Anterior cingulate cortex (tissue), 58 donors: ENCODE measurements at places on chromosomes 13 and 19.

DNA sequence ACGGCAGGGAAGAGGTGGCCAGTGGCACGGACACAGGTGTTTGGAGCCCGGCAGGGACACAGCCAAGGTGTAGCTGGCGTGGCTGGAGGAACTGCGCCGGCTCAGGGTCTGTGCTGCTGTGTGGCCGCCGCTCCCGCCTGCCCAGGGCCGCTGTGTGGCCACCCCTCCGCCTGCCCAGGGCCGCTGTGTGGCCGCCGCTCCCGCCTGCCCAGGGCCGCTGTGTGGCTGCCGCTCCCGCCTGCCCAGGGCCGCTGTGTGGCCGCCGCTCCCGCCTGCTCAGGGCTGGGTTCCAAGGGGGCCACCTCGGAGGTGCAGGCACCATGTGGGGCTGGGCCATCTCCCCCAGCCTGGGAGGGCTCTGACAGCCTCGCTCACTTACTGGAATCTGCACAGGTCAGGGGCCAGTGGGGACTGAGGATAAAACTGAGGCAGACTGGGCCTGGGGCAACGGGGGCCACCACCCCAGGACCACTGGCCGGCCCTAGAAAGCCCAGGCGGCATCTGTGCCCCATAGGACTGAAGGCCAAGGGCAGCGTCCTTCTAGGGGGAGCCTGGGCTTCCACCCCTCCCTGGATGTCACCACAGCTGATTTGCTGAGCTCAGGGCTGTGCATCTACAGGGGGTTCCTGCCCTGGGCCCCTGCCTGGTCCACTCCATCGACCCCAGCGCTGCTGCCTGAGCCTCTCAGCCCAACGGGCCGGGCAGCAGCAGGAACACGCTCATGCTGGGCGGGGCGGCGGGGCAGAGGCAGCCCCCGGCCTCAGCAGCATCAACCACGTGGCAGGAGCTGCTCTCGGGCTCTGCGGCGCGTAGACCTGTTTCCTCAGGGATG is 21.5 kb downstream of the C13orf46 start:
- no peak for DNase-seq

- no peak for DNase-seq
Observed at GRCh38 chr19:30328096-30328495, 44.1 kb upstream of the ZNF536 start.

GRCh38 chr13:29994911-29995595 is 144.6 kb upstream of the UBL3 start:
- no peak for DNase-seq

DNA sequence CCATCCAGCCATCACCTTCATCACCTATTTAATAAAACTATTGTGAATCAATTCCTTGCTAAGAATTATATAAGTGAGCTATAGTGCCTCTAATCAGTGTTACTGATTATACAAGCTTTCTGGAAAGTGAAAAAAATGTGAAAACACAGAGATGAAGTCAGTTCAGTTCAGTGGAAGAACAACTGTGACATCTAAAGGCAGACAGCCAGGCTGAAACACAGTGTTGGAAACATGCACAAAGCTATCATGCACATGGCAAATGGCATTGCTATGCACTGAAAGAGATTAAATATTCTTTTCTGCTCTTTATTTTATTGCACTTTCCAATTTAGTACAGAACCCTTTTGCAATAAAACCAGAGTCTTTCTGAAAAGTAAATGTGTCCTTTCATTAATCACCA is 294.0 kb downstream of the RBM26 start:
- DNase-seq: no peak

GRCh38 chr19:29402563-29402962 is 123.2 kb upstream of the VSTM2B start:
- DNase-seq: no peak

DNA sequence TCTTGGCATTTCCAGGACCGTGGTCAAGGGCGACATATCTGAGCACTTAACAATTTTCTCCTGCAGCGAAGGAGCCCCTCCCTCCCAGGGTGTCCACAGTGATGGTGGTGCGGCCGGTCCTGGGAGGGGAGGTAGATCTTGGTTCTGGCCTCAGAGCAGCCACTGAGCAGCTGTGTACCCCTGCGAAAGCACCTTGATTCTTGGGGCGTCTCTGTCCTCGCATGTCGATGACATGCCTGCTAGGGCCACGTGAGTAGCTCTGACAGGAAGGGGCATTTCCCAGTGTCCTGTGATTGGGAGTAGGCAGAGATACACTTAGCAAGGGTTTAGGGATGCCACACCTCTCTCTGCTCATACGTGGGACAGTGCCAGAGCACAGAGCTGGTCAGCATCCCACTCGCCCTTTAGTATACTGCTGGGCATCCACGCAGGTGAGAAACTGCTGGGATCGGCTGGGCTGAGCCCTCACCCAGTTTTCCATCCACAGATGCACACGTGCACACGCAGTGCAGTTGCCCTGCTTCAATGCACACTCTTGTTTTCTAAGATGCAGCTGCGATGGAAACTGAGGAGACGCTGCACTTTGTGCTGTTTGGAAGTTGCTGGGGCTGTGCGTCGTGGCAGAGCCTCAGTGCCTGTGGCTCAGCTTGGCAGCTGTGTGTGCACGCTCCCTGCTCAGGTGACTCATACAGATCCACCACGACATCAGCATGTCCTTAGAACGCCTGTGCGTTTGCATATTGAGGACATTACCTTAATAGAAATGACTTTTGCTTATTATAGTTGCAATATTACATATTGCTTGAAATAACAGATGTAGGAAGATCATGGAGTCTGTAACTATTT is 66.8 kb downstream of the TEX29 start:
- DNase-seq: no peak

- DNase-seq: no peak
Observed at GRCh38 chr19:14383661-14384555, 2.7 kb downstream of the ADGRE5 start.

DNA sequence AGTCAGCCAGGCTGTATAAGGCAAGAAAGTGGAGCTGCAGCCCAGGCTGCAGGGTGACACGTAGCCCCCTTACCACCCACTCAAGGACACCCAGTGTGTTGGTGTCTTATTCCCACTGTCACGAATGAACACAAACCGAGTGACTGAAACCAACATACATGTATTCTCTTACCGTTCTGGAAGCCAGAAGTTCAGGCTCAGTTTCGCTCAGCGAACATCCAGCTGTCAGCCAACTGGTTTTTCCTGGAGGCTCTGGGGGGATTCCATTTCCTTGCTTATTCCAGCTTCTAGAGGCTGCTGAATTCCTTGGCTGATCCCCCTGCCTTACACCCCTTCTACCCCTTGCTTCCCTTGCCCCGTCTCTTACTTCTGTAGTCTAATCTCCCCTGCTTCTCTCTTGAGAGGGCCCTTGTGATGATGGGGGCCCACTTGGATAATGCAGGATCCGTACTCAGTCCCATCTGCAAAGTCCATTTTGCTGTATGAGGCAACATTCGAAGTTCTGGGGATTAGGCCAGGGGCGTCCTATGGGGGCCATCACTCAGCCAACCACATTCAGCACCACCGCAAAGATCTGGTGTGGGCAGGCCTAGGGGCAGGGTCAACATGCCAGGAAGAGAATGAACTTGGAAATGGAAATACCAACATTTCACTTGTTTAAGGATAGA is 47.3 kb upstream of the MTIF3 start:
- DNase-seq: no peak

GRCh38 chr19:4049432-4049831 is 17.3 kb downstream of the ZBTB7A start:
- no peak for DNase-seq

- no peak for DNase-seq
Observed at GRCh38 chr13:78712831-78713230, 53.9 kb upstream of the OBI1 start.

GRCh38 chr13:100522618-100523309 is 65.8 kb downstream of the GGACT start:
- DNase-seq: no peak

DNA sequence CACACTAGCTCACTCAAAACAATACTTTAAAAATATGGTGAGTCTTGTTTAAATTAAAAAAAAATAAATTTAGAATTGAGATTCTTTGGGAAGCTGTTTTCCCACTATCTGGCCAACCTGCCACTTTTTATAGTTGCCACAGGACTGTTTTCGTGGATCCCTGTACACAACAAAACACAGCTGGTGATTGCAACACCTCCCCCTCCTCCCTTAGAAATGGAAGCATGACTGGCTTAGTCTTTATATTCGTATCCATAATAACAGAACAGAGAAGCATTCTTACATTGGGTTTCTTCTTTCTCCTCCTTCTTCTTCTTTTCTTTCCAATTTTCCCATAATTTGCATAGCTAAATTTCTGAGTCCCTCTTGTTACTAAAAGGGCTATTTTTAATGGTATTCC is 79.5 kb upstream of the GJB6 start:
- no peak for DNase-seq

DNA sequence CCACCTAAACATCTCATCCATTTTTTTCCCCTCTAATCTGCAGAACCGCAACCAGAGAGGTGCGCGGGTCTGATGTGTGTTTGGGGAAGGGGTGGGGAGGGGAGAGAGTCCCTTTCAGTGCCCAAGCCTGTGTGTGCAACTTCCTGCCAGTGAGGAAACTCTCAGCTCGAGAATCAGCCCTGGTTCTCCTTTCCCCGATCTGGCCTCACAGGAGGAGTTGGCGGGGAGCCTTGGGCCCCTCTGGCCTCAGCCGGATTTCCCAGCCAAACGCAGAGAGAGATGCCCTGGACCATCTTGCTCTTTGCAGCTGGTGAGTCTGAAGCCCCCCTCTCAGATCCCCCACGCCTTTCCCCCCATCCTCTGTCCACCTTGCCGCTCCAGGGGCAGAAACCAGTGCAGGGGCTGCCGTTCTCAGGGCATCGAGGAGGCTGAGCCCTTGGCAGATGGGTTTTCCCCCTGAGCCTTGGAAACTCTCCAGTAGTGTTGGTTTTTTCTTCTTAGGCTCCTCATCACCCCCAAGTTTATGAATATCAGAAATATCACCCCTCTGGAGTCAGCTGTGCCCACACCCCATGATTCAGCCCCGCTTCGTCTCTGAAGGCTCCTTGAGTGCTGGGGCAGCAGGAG is at the start of gene C19orf38:
Gene C19orf38 (plus strand): TSS at position 186 of the 627 bp plus-strand sequence. CDS start 94 bp downstream, at position 280.
- DNase-seq: no peak

GRCh38 chr13:47932950-47933923 is 67.8 kb downstream of the SUCLA2 start:
- no peak for DNase-seq

- no peak for DNase-seq
Observed at GRCh38 chr13:98239162-98240076, 62.4 kb upstream of the RNF113B start.

DNA sequence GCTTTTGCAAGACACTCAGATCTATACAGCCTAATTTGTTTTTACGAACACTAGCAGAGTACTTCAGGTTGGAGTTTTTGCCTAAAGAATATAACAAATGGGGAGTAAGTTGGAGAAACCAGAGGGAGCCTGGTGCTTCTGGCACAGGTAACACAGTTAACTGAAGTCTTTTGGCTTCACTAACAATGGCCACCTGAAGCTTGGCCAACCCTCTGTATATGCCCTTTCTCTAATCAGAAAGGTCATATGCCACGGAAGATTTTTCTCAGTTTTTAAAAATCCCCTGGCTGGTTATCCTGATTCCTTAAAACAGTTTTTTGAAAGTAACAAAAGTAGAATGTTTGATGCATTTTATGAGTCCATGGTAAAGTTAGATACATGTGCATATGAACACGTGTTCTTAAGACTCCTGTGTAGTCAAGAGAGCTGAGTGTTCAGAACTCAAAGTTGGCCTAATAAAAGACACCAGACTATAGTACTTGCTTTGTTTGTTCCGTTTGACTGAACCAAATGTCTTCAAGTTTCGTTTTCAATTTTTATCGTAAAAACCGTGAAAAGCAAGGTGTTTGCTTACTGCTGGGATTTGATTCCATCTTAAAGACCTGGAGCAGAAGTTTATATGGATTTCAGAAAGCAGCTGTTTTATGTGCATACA is 137.5 kb downstream of the KCNRG start:
- DNase-seq: no peak

GRCh38 chr19:5587071-5587455 is 19.3 kb upstream of the TINCR start:
- no peak for DNase-seq

DNA sequence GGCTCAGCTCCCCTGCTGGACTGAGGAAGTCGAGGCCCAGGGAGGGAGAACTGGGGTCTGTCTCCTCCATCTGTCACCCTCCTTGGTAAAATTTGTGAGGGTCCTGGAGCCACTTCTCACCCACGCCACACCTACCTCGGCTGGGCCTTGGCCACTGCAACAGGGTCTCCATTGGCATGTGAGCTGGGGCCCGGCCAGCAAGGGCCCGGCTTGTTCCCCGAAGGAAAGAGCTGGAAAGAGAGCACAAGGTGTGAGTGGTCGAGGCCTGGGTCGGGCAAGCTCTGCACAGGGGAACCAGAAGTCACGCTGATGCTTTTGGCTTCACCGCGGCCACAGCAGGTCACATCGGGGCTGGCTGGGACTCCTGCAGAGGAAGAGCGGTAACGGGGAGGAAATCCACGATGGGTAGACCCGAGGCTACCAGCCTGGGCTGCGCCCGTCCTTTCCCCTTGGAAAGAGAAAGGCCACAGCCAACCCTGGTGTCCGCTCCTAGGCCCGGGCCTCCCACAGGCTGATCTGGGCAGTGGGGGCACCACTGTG is 9.0 kb downstream of the NANOS3 start:
- DNase-seq: no peak

GRCh38 chr13:75327135-75327510 is 154.8 kb downstream of the TBC1D4 start:
- no peak for DNase-seq

DNA sequence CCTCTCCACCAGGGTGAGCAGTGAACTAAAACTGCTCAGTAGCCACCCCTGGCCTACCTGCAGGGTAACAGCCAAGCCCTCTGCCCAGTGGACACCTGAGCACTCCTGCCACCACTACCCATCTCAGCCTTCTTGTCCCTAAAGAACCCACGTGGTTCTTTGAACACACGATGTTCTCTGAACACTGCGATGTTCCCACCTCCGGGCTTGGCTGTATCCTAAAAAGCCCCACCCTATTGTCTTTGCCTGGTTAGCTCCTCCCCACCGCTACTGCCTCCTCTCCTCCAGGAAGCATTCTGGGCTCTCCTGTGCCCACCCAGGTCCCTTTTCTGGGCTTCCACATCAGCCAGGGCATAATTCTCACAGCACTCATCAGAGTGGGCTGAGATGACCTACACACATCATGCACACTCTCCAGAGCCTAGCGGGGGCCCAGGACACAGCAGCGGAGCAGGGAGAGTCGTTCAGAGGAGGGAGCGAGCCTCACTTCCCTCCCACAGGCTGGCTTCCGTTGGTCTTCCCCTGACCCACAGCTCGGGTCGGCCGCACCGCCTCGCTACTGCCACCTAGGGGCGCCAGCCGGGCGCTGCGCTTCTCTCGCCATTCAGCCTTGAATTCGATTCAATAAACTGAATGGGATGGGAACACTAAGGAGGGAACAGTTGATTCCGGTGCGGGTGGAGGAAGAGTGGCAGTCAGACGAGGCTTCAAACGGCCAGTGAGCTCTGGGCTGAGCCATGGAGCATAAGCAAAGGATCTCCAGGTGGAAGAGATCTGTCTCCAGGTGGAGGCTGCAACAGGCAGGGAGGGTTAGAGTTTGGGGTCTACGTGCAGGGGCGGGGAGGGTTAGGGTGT is 3.2 kb downstream of the ELAVL1 start:
- peak; percentile 50 for DNase-seq

- no peak for DNase-seq
Observed at GRCh38 chr13:36531746-36532486, 99.6 kb downstream of the CCNA1 start.

- peak; percentile 17 for DNase-seq
Observed at GRCh38 chr19:57002710-57003109, 117.1 kb upstream of the USP29 start.

- DNase-seq: no peak
Observed at GRCh38 chr13:43405457-43405856, 381.3 kb downstream of the ENOX1 start.

- no peak for DNase-seq
Observed at GRCh38 chr13:75906315-75906714, 270.2 kb downstream of the LMO7 start.

- DNase-seq: no peak
Observed at GRCh38 chr19:11281356-11282049, 14.5 kb upstream of the TSPAN16 start.
